Activated CD4-positive, alpha-beta T cell treated with anti-CD3 and anti-CD28 coated beads, Interleukin-2, amount 50 U/mL, for 24 hours (primary cell): ENCODE measurements at places on chromosomes 11 and 22.
A peak's percentile ranks its signal among the peaks of the same experiment; 100 is the strongest.

- DNase-seq = peak; percentile 93
Measured at GRCh38 chr11:118997627-118998387, at the start of gene CENATAC. TSS of gene CENATAC (plus strand) at chr11:118998138. CDS start at chr11:118998198, 60 bp downstream.

DNA sequence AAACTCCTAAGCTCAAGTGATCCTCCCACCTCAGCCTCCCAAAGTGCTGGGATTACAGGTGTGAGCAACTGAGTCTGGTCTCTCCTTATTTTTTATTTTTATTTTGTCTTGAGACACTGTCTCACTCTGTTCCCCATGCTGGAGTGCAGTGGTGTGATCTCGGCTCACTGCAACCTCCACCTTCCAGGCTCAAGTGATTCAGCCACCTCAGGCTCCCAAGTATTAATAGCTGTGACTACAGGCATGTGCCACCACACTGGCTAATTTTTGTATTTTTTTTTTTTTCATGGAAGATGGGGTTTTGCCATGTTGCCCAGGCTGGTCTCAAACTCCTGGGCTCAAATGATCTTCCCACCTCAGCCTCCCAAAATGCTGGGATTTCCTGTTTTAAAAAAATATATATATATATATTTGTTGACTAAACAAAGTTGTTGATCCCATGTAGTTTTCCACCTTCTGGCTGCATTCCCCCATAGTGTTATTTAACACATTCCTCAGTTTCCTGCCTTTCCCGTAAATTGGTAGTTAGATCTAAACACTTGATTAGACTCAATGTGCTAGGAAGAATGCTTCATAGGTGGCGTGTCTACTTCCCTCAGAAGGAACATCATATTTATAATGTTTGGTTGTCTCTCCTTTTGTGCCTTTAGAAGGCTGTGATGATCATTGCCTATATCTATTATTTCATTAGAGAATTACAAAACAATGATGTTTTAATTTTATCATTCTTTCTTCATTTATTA is 38.8 kb downstream of the LRRC32 start:
- no peak for DNase-seq

- no peak for DNase-seq
Measured at GRCh38 chr22:37664249-37665101, 6.0 kb downstream of the PDXP start.

- DNase-seq = no peak
Measured at GRCh38 chr11:1810761-1811160, 24.0 kb upstream of the SYT8 start.

GRCh38 chr11:45527898-45528297 is 137.5 kb downstream of the CHST1 start:
- DNase-seq = no peak

- DNase-seq = no peak
Measured at GRCh38 chr22:17914474-17914873, 109.9 kb downstream of the MICAL3 start.

DNA sequence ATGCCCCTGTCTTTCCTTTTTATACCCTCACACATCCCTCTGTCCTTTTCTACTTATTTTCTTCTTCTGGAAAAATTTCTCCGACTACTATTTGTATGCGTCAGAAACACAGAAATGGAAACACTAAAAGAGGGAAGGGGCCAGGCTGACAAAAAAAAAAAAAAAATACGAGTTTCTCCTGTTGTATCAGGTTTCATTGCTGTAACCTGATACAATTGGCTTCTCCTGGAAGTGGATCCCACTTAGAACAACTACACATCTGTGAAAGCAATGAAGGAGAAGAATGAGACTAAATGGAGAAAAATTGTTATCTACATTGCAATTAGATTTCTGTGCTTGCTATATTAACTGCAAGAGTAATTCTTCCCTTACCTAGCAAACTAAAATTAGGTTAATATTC is 393.9 kb downstream of the GUCY1A2 start:
- no peak for DNase-seq

DNA sequence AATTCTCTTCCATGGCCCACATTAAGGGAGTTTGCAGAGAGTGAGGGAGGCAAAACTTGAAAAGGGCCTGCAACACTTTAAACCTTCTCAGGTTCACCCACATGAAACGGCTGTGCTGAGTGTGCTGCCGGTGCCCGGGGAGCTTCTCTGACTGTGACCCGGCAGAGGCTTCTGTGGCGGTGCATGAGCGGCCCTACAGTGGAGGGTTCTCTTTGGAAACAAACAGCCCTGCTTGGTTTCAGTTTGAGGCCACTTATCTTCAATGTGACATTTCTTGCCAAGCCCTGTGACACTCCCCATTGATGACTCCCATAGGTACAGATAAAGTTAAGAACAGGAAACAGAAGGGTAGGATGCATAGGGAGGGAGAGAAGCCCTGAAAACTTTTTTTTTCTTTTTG is 31.8 kb downstream of the FAM118A start:
- DNase-seq = peak; percentile 11

GRCh38 chr22:29290061-29290460 is 16.4 kb upstream of the GAS2L1 start:
- no peak for DNase-seq

DNA sequence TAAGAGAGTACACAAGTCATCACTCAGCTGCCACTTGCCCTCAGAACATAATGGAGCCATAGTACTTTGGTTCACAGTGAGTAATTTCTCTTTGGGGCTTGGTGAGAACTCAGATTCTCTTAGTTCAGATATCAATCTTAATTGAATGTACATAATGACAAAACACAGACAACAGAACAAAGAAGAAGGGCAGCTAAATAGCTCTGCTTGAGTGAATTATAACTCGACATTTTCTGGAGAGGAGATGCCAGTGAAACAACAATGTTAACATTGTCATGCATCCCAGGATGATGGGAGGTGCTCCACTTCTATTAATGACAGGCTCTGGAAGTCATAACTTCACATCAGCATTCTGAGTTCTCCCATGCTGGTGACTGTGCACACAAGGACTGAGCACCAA is 508.1 kb downstream of the TMEM135 start:
- DNase-seq = no peak

GRCh38 chr11:74102321-74102720 is 68.5 kb downstream of the C2CD3 start:
- no peak for DNase-seq

GRCh38 chr22:46052331-46052771 is 75.4 kb upstream of the WNT7B start:
- no peak for DNase-seq

GRCh38 chr11:67272327-67273259 is 6.3 kb downstream of the GRK2 start:
- DNase-seq = no peak

DNA sequence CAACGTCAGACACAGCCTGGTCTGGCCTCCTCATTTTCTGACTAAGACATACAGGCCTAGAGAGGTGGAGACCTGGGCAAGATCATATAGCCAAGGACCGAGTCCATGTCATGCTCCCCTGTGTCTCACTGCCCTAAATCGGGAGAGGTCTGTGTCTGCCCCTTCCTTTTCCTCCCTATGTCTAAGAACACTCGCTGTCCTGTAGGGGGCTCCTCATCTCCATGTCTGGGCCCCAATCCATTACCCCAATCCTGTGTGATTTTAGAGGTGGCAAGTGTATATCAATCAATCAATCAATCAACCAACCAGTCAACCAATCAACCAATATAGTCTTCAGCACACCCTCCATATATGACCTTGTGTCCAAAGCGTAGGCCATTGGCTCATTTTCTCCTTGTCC is 125.7 kb downstream of the KIRREL3 start:
- DNase-seq = no peak

DNA sequence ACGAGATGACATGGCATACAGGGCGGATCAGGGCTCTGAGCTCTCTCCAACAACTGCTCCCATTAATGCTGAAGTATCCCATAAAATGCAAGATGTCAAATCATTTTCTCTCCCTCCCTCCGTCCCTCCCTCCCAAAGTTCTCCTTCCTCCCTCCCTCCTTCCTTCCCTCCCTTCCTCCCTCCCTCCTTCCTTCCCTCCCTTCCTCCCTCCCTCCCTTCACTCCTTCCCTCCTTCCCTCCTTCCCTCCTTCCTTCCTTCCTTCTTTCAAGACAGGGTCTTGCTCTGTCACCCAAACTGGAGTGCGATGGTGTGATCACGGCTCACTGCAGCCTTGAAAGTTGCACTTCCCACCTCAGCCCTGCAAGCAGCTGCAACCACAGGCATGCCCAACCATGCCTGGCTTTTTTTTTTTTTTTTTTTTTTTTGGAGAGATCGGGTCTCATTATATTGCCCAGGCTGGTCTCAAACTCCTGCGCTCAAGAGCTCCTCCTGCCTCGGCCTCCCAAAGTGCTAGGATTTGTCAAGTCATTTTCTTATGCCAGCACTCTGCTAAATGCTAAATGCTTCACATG is 38.2 kb downstream of the TXN2 start:
- no peak for DNase-seq

DNA sequence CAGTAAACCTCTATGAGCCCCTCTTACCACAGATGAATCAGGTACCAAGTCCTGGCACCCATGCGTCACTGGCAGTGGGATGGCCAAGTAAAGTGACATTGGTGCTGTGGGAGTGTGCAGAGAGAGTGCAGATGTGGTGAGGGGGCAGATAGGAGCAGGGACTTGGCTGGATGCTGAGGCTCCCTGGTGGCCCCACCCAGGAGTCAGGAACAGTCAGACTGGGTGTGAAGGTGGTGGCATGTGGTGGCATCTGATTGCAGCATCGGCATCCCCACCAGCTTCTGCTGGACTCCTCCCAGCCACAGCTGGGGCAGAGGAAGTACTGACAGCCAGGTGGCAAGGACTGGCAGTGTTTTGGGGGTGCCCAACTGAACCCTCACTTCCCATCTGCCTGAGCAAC is 11.4 kb downstream of the DGAT2 start:
- DNase-seq = no peak

GRCh38 chr11:8250981-8251615 is 12.6 kb downstream of the LMO1 start:
- DNase-seq = no peak

DNA sequence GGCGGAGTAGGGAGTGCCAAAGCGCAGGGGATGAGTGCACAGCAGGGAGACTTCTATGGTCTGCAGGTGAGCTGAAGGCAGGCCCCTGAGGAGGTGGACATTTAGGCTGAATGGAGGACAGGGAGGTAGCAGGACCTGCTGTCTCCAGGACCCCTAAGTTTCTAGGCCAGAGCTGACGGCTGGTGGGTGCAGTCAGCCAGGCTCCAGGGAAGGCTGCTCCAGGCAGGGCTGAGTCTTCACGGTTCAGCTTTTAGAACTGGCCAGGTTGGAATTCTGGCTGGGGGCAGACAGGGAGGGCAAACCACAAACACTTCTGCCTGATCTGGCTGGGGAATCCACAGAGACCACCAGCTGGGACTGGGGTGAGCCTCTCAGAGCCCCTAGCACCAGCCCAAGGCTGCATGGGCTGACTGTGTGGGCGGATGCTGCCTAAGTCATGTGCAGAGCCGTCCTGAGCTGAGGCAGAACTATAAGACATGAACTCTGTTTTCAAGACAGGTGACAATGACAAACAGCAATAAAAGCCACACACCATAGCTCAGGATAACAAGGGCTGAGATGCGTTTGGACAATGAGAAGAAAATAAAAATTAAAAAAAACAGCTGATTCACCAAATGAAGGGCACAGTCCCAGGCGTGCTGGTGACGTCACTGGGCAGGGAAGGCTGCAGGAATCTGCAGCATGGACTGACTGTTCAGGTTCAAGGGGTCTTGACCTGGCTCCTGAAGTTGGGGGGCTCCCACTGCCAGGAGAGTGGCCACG is 10.4 kb upstream of the MALAT1 start:
- DNase-seq = no peak
